Natural killer cell (primary cell): ENCODE measurements at places on chromosomes 12 and 14. TPM values are rescaled to one million over a fixed set of nuclear protein-coding genes. Genes with fewer than 3 reads are reported as not detected.

The TAS2R8 gene
- not detected for total RNA-seq

The SPRING1 gene
- total RNA-seq, result 37.2 TPM

- no peak for DNase-seq
These were observed 131.5 kb upstream of the RTL1 start for GRCh38 chr14:101034986-101035385.

- DNase-seq, result no peak
These were observed 1.3 kb downstream of the RASSF3 start for GRCh38 chr12:64611341-64612284.

DNA sequence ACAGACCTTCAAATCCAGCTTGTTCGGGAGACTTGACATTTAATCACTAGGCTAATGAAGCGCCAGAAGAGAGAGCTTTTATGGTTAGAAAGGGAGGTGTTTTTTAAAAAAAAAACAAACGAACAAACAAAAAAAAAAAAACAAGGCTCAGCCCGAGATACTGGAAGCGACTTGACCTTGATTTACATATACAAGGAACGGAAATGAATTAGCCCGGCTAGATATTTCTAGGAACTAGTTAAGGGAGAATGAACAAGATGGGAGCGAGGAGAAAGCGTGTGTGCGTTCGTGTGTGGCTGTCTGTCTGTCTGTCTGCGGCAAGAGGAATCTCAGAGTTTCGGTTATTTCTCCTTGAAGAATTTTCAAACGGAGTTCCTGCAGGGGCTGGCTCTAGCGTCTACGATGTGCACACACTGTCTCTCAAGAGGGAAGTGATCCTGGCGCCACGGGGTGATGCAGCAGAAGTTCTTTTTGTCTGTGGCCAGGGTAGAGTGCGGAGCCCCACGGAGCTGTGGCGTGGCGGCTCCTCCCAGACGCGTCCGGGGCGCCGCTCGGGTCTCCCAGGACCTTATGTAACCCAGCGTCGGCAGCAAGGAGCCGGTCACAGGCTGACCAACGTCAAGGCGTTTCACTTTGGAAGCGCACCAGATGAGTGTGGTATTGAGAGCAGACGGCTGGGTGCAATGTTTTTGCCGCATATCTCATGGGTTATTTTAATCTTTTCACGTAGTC, 18.8 kb downstream of the SOCS2 start:
- peak; percentile 55 for DNase-seq

- DNase-seq, result no peak
These were observed 8.5 kb upstream of the SMIM10L1 start for GRCh38 chr12:11162502-11162901.

- DNase-seq, result no peak
These were observed 327.3 kb upstream of the TMTC1 start for GRCh38 chr12:30110958-30111586.

- no peak for DNase-seq
These were observed 744 bp downstream of the STYX start for GRCh38 chr14:52730709-52731111.

DNA sequence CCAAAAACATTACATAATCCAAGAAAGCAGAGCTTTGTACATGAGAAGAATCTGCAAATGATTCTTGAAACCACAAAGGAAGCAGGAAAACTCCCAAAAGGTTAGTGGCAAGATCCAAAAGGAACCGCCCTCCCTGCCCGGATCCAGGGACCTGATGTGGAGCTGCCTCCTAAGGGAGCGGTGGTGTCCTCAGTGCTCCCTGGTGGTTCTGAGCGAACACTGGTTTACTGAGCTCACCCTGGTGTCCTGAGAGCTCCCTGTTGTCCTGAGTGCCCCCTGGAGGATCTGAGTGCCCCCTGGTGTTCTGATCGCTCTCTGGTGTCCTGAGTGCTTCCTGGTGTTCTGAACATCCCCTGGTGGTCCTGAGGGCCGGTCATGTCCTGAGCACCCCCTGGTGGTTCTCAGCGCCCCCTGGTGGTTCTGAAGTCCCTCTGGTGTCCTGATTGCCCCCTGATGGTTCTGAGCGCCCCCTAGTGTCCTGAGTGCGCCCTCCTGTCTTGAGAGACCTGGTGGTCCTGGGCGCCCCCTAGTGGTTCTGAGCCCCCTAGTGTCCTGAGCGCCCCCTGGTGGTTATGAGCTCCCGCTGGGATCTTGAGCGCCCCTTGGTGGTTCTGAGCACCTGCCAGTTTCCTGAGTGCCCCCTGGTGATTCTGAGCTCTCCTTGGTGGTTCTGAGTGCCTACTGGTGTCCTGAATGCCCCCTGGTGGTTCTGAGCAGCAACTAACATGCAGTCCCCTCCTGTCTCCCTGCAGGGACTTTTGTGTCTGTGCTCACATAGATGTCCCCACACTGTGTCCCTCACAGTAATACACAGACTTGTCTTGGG, 891.1 kb downstream of the TMEM121 start:
- DNase-seq, result peak; percentile 89

DNA sequence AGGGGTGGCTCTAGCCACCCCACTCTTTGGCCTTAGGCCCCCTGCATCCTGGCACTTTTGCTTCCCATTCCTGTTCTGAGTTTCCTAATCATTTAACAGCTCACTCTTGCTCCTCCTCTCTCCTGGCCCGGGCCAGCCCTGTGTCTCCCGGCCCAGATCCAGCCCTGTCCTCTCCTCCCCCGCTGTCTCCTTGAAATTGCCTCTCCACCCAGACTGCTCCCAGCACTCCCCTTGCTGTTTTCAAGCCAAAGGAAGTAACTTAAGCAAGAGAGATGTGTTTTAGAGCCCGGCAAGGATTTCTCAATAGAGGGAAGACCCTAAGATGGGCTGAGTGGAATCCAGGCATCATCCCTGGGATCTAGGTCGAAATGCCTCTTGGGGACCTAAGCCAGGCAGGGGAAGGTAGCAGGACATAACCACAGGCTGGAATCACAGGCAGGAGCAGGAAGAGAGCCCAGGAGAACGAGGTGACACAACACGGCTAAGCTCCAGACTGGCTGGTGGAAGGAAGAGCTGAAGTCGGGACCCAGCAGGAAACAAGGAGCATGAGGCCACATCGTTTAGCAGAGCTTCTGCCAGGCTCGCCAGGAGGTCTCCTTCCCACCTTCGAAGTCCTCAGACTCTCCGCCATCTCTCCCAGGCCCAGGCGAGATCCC, 2.0 kb upstream of the LRP1-AS start:
- no peak for DNase-seq

GRCh38 chr12:6280053-6280469, 30.4 kb upstream of the PLEKHG6 start:
- DNase-seq, result no peak

DNA sequence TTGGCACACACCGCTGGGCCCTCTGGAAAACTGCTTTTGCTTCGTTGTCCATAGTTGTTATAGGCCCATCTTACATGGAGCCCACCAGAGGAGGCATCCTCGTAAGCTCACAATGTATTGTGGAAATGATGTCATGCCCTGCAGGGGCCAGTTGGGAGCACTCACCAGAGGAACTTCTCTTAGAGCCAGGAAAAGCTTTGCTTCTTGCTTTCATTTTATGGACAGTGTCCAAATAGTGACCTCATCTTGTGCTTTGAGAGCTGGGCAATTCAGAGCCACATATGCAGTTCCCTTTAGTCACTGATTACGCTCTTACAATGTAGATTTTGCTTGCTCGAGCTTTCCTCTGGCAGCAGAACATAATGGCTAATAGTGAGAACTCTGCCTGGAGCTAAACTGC, 275.6 kb downstream of the AACS start:
- DNase-seq, result no peak

GRCh38 chr14:103684471-103684870, 30.8 kb downstream of the XRCC3 start:
- DNase-seq, result no peak

GRCh38 chr12:93743999-93744689, 67.0 kb downstream of the CRADD start:
- no peak for DNase-seq

DNA sequence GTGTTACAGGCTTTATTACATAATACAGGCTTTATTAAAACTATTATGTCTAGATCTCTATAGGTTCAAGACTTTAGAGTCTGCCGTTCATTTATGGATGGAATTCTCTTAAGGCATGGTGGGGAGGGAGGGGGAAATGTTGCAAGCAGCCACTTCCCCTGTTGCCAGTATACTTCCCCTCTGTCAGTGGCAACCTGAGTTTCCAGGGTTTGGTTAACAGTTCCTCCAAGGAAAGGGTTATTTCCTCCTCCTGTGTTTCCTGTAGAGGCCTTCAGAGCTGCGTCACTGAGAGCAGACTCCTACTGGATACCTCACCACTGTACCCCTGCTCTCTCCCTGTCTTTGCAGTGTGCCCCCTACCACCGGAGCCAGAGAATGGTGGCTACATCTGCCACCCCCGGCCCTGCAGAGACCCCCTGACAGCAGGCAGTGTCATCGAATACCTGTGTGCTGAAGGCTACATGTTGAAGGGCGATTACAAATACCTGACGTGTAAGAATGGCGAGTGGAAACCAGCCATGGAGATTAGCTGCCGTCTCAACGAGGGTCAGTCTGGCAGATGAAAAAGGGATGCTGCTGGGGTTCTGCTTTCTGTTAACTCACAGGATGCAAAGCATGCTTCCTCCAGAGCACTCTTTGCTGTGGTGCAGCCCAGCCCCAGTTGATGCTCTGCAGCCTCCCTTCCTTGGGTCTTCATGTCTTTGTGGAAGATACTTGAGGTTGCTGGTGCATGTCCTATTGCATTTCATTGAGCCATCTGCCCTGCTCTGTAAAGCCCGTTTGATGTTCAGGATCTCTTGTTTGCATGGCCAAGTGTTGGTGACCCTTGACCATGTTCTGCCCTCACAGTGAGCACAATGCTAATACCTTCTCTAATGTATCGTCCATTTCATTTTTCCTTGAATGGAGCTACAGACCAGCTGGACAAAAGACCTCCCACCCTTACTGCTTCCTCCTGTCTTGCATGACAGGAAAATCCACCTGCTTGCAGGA, 63.6 kb upstream of the SRSF5 start:
- DNase-seq, result no peak

GRCh38 chr14:38958589-38958988, 144.4 kb downstream of the SEC23A start:
- DNase-seq, result no peak

DNA sequence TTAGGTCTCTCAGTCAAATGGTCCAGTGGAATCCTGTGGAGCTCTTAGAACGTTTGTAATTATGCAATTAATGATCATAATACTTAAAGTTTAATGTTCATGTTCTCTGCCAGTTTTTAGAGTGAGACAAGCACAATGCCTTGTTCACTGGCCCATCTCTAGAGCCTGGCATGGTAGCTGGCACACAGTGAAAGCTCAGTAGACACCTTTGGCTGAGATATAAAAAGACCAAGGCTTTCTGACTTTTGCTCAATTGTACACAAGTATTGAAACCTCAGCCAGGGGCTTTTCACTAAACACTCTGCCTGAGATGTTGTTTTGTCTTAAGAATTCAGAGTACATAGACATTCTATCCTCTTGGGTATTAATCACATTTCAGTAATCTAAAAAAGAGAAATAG, 241.8 kb upstream of the ATP2B1 start:
- DNase-seq, result no peak

DNA sequence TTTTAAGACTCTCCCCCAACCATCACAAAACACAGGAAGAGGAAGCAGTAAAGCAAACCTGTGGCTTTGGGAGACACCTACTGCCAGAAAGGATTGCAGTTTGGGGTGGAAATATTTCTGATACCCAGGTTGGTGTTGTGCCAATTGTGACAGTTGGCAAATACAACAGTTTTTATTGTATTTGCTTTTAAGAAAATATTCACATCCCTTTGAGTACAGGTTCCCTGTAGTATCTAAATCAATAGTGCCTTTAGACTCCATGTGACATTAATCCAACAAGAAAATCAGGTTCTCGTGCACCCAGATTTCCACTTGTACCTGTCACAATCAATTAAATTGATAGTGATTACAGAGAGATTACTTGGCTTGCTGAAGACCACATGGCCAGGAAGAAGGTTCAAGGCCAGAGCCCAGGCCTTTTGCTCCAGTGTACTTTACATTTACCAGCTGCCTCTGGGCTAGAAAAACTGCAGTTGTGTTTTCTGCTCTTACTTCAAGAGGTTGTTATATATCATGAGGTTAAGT, 361.2 kb downstream of the ATP23 start:
- DNase-seq, result no peak

- DNase-seq, result no peak
These were observed 175.5 kb downstream of the CCDC59 start for GRCh38 chr12:82182601-82183190.

DNA sequence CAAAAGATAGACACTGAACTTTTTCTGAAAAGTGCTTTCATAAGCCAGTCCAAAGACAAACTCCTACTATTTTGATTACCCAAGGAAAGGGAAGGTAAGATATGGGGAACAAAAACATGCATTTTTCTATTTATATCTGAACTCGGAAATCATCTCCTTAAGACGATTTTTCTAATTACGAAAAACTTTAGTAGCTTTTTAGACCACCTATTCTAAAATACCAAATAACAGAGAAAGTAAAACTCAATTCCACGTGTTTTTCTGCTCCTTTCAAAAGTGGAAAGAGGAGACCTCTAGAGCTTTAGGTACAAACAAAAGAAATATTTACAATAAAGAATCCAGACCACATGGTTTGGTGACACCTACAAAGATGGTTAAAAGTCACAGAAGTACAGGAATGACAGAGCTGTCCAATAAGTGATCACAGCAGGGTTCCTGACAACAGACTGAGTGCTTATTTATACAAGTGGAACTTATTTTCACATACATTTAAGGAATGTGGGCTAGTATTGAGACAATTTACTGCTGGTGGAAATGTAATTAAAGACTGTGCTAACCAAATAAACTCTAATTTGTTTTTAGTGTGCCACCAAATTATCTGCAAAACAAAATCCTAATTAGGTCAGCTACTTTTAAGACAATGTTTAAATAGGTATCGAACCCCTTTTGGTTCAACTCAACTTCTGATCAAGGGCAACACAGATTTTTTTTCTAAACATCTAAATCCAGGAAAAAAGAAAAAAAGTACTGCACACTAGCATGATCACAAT, 2.4 kb downstream of the LRIG3 start:
- no peak for DNase-seq

- peak; percentile 34 for DNase-seq
These were observed at the start of gene RILPL1 for GRCh38 chr12:123533672-123534643. Gene RILPL1, minus strand, starts transcription at chr12:123533719. Its CDS starts 237 bp downstream, at chr12:123533482.

DNA sequence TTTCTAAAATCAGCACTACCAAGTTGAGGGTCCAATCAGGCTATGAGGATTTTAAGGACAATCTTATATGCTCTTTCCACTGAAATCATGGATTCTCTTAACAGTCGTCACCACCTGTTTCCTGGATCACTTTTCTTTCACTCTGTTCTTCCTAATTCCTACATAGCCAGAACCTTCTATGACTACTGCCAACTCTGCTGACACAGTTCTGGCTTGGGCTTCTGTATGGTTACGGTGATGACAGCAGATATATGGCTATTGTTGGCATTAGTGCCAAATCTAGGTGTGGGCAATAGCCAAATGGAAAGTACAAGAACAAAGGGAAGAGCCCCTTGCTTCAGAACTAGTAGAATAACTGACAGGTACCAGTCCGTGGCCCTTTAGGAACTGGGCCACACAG, 124.0 kb downstream of the ARID2 start:
- no peak for DNase-seq

GRCh38 chr12:108772891-108773797, 41.8 kb upstream of the CORO1C start:
- DNase-seq, result no peak

DNA sequence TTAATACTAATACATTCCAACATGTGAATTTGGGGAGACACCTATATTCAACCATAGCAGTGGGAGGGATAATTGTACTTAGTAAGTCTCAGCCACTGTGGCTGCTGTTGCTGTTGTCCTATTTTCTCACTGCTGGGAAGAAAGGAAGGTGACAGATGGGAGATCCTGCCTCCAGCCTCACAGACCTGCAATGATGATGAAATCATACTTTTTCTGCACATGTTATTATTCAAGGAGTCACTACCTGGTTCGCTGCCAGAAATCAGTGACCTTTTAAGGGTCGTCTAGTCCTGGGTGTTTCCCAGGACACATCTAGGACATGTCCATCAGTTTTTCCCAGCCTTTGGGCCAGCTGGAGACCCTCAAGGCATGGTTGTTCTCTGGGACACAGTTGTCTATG, 106.2 kb upstream of the RPH3A start:
- no peak for DNase-seq
